ENCODE measurements at places on chromosomes 7 and 10.

DNA sequence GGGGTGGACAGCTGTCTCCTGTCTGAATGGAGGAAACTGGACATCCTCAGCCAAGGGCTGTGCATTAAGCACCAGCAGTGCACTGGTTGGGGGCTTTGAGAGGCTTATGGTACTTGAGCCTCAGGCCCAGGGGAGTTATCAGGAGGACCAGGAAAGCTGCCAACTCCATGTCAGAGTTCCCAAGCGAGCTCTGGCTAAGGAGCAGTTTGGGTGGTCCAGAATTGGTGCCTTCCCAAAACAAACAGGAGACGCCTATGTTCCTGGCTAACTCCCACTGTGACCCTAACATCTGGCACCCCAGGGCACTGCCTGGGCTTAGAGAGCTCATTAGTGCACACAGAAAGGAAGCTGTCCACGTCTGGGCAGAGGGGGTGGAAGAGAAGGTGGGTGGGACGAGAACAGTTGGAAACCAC is 408.6 kb upstream of the NPVF start:
- DNase-seq, result no peak

- DNase-seq, result no peak
Measured at GRCh38 chr7:3533040-3533439, 232.0 kb downstream of the SDK1 start.

- DNase-seq, result no peak
Measured at GRCh38 chr7:33743594-33743993, 161.7 kb upstream of the BMPER start.

DNA sequence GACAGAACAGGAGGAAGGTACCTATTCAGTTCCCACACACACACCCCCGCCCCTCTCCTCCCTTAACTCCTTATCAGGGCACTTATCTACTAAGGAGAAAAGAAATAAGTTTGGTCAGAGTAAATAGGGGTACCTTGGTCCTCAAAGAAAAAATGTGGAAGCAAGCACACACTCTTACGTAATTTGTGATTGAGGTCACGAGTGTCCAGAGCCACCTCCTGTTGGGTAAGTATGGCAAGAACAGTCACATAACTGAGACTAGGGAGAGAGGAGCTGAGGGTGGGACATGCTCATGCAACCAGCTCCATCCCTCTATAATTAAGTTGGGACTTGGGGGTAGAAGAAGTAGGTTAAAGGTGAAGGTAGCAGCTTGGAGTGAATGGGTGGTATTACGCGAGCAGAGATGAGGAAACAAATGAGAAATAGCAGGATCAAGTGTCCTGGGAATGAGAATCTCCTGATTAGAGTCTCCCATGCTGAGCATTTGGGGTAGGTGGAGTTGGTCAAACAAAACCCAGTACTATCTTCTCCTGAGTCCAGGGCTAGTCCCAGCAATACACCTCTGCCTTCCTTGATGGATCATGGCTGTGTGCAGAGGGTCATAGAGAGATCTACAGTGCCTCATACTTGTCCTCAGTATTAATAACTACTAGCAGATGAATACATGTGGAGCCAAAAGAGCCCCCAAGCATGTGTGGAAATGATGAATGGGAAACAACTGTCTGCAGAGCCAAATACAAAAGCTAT is 77.1 kb downstream of the GSAP start:
- no peak for DNase-seq

GRCh38 chr10:31584098-31584631 is 265.1 kb downstream of the ZEB1 start:
- no peak for DNase-seq

- no peak for DNase-seq
Measured at GRCh38 chr7:139771001-139771956, 6.5 kb downstream of the HIPK2 start.

GRCh38 chr10:78211561-78212051 is 177.9 kb downstream of the RPS24 start:
- no peak for DNase-seq

DNA sequence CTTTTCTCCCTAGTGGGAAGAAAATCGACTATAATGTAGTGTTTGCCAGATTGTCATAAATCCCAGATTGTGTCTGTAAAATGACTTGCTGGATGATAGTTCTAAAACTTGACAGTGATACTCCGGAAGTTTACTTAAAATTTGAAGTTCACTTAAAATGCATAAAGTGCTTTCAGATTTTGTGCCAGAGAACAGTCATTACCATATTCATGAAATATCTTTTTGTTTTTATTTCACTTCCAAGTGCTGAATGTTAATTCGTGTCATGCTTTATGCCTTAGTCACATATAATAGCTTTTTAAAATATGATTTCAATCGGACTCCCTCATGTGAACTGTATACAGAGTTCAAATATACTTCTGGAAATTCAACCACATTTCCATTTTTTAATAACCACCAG is 30.4 kb downstream of the PRPF18 start:
- no peak for DNase-seq

DNA sequence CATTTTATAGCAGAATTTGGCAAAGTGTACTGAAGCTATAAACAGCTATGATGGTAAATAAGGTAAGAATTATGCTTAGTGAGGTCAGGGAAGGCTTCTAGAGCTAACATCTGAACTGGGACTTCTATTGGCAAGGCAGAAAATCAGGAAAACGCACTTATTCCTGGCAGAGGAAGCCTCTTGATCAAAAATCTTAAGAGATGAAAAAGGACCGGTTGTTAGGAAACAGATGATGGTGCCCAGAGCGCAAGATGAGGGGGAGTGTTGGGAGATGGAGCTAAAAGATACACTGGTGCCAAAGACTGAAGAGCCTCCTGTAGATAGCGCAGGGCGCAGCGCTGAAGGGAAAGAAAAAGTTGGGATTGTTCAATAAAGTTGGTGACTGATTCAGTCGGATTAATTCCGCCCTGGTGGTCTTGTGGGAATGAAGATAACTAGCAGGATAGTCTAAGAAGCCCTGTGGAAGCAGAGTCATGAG is 550 bp upstream of the CALU start:
- no peak for DNase-seq

- no peak for DNase-seq
Measured at GRCh38 chr7:132947011-132947410, 134.9 kb downstream of the CHCHD3 start.

- no peak for DNase-seq
Measured at GRCh38 chr7:140863184-140863583, 61.5 kb downstream of the BRAF start.

DNA sequence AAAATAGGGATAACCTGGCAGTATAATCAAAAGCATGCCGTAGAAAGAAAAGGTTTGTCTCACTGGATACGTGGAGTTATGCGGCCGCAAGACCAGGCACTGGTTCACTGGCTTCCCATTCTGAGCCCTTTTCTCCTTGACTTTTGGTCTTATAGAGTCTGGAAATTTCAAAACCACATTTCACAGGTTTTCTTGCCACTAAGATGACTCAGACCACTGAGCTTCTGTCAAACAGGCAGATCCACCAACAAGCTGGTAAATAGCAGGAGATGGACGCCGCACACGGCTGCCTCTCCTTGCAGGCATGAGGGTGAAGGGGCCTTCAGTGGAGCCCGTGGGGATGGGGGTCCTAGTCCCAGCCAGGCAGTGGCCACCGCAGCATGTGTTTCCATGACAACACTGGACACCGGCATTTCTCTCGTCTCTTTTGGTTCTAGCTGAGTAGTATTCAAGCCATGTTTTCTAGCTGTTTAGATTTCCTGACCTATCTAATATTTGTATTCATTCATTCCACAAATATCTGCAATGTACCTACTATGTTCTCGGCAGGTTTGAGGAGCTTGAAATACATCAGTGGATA is 55.5 kb downstream of the KLF6 start:
- no peak for DNase-seq

GRCh38 chr10:100506596-100507356 is 12.9 kb downstream of the SEC31B start:
- DNase-seq, result no peak

DNA sequence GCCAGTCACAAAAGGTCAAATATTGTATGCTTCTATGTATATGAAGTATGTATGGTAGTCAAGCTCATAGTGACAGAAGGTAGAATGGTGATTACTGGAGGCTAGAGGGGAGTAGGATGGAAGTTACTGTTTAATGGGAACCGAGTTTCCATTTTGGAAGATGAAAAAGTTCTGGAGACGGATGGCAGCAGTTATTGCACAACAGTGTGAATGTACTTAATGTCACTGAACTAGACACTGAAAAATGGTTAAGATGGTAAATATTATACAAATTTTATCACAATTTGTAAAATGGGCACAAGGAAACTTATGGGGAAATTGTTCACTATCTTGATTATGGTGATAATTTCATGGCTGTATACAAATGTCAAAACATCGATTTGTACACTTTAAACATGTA is 284.6 kb downstream of the GFRA1 start:
- no peak for DNase-seq

DNA sequence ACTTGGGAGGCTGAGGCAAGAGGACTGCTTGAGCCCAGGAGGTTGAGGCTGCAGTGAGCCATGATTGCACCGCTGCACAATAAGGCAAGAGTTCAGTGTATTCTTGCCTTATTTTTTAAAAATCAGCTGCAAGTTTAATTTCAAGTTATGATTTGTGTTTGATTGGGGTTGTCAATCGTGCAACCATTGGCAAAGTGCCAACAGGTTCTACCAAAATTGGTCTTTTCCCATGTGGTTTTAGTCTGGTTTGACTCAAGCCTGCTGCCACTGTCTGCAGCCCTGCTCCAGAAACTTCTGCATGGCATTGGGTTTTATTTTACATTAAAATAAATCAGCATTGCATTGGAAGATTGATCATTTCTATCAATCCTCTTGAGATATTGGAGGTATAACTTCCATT is 72.7 kb downstream of the PTPRE start:
- no peak for DNase-seq

- no peak for DNase-seq
Measured at GRCh38 chr7:143393267-143394041, 12.3 kb downstream of the ZYX start.

DNA sequence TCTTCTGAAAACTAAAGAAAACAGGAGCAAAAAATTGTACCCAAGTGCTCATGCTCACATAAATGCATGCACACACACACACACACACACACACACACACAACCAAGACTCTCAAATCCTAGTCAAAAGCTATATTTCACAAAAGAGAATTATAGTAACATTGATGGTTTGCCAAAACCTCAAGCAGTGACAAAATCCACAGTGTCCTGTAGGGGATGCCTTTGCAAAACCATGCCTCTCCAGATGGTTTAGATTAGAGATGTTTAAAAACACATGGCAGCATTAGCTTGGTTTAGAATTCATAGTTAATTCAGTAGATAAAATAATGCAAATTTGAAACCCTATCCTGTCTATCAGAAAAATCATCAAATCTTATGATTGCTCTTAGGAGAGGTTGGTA is 232.2 kb downstream of the DYNC1I1 start:
- DNase-seq, result no peak

- DNase-seq, result no peak
Measured at GRCh38 chr10:131915990-131916766, 15.4 kb downstream of the PPP2R2D start.

DNA sequence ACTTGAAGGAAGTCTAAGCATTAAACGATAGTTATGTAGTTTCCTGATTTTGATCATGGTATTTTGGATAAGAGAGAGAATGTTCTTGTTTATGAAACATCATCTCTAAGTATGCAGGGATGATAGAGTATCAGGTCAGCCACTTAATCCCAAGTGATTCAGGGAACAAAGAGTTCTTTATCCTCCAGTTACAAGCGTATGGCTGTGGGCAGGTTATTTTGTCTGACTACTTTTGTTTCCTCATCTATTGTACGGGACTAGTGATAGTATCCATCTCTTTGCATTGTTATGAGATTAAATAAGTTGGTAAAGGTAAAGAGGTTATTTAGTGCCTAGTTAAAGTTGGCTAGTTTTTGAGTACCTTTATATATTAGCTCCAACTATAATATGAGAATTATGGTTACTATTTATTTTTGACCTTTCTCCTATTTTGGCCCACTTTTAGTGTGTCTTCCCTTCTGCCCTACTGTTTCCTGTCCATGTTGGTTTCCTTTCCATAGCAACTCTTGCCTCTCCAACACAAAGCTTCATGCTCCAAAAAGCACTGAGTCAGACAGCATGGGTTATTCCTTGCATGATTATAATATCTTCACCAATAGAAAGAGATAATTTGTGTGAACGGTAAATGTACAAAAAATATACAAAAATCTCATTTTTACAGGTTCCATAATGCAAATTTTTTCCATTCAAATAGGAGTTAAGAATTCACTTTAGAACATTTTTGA is 65.4 kb downstream of the SP8 start:
- no peak for DNase-seq

DNA sequence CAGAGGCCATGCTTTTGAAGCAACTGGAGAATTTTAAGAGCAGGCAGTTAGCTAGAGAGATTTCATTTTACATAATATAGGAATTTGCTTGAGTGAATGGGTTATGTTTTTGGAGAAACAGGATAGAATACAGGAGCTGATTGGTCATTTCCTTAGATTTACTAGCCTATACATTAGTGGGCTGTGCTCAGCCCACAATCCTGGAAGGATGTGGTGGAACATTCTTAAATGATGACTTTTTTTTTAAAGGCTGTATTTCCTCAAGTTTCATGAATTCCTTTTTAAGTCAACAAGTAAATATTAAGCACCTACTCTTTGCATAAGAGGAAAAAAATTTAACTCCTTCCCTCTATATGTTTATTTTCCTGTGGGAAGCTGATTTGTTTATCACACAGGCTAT is 314.4 kb upstream of the BMPER start:
- DNase-seq, result no peak

DNA sequence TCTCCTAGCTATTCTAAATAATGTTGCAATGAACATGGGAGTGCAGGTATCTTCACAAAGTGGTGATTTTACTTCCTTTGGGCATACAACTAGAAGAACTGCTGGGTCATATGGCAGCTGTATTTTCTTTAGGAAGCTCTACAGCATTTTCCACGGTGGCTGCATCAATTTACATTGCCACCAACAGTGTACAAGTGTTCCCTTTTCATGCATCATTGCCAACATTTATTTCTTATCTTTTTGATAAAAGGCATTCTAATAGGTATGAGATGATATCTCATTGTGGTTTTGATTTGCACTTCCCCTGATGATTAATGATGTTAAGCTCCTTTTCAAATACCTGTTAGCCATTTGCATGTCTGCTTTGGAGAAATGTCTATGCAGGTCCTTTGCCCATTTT is 52.6 kb downstream of the NT5C2 start:
- no peak for DNase-seq

GRCh38 chr7:158706273-158706704 is 1.7 kb upstream of the NCAPG2 start:
- no peak for DNase-seq

DNA sequence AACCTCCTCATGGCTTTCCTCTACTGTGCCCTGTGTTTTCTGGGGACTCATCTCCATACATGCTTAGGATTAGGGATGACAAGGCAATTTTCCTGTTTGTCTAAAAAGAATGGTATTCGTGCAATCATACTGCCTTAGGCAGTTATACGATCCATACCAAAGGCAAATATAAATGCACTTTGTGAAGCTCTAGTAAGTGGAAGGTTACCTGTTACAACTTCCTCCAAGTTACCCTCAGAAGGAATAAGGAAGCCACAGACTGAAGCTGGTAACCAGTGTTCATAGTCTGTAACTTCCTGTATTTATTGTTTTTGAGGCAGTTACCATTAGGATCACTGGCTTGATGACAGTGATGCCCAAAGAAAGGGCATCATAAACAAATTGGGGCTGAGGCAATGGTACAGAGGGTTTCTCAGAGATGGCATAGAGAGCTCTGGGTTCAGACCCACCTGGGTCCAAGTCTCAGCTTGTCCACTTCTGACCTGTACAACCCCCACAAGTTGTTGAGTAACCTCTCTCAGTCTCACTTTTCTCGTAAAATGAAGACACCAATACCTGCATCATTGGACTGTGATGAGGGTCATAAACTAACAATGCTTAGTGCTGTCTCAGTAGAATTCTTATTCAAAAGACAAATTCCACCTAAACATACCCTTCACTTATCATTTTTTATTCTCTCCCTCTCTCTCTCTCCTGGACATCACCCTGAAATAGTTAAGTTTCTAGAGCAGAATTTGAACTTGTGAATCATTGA is 138.2 kb downstream of the ELMO1 start:
- DNase-seq, result no peak
